ENCODE measurements at places on chromosomes 4 and X. TPM values are rescaled to one million over a fixed set of nuclear protein-coding genes. Genes with fewer than 3 reads are reported as not detected.

FUNDC2 gene
- total RNA-seq: 25.1 TPM

SPANXN3 gene
- not detected for total RNA-seq

GAB3 gene
- 0.84 TPM for total RNA-seq

BTK gene
- not detected for total RNA-seq

NWD2 gene
- total RNA-seq: not detected

EMCN gene
- total RNA-seq: not detected

TENM3 gene
- 26.4 TPM for total RNA-seq

FABP2 gene
- not detected for total RNA-seq

FAM114A1 gene
- total RNA-seq: 243 TPM

LDOC1 gene
- total RNA-seq: 17.0 TPM

DKK2 gene
- 0.30 TPM for total RNA-seq

EPHA5 gene
- total RNA-seq: under 0.01 TPM

EIF2S3 gene
- total RNA-seq: 131 TPM

NPY2R gene
- under 0.01 TPM for total RNA-seq

DIPK2B gene
- not detected for total RNA-seq

TMEM154 gene
- 6.2 TPM for total RNA-seq

ADD1 gene
- 142 TPM for total RNA-seq

GAGE13 gene
- total RNA-seq: not detected

Data from bronchus fibroblast of lung (primary cell).